ENCODE measurements at places on chromosomes 3 and 15. TPM values are rescaled to one million over a fixed set of nuclear protein-coding genes. Genes with fewer than 3 reads are reported as not detected.

- DNase-seq = no peak
These were observed 3.1 kb downstream of the IFRD2 start for GRCh38 chr3:50289130-50289529.

DNA sequence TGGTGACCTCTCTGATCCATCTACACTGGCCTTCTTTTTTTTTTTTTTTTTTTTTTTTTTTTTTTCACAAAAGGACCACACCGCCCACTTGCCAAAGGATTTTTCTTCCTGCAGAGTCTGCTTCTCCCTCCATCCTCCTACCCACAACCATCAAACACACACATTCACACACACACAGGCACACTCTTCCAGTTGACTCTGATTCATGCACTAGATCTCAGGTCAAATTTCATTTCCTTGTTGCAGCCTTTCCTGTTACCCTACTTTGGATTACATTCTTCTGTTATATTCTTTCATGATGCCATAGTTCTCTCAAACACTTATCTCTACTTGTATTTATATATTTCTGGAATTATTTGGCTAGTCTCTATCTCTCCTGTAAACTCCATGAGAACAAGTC lies 133.9 kb downstream of the STAC start:
- no peak for DNase-seq

Gene RSRC1
- 47.6 TPM for total RNA-seq

- DNase-seq = no peak
These were observed 13.7 kb downstream of the SERPINI1 start for GRCh38 chr3:167749209-167749608.

- DNase-seq = no peak
These were observed 1.4 kb downstream of the SLTM start for GRCh38 chr15:58931987-58932588.

All from occipital lobe (tissue), 3 donors.